ENCODE measurements at places on chromosomes 13 and 19.

DNA sequence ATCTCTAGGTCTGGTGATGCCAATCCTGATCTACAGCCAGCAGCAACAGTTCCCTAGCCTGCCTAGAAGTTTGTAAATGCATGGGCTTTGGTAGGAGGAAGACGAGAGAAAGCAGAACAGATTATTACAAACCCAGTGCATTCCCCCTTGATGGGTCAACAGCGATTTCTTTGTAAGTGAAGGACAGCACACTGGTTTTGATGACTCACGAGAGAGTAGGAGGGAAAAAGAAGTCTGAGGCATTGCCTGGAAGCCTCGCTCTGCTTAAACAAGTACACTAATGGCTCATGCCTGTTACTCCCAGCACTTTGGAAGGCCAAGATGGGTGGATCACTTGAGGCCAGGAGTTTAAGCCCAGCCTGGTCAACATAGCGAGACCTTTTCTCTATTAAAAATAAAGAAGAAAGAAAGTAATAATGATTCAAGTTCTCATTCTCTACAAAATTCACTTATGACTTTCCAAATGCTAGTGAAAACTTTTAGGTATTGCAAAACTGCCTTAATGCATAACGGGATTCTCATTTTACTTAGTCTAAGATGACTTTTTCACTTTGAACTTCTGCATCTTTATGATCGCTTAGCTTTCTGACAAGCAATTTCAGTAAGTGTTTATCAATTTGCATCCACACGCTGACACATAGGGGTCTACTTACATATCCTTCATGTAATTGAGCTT is 47.7 kb upstream of the USPL1 start:
- no peak for DNase-seq

- DNase-seq: no peak
Observed at GRCh38 chr19:10621966-10622365, 3.4 kb upstream of the SLC44A2 start.

GRCh38 chr19:2699413-2700140 is 2.9 kb downstream of the GNG7 start:
- no peak for DNase-seq

DNA sequence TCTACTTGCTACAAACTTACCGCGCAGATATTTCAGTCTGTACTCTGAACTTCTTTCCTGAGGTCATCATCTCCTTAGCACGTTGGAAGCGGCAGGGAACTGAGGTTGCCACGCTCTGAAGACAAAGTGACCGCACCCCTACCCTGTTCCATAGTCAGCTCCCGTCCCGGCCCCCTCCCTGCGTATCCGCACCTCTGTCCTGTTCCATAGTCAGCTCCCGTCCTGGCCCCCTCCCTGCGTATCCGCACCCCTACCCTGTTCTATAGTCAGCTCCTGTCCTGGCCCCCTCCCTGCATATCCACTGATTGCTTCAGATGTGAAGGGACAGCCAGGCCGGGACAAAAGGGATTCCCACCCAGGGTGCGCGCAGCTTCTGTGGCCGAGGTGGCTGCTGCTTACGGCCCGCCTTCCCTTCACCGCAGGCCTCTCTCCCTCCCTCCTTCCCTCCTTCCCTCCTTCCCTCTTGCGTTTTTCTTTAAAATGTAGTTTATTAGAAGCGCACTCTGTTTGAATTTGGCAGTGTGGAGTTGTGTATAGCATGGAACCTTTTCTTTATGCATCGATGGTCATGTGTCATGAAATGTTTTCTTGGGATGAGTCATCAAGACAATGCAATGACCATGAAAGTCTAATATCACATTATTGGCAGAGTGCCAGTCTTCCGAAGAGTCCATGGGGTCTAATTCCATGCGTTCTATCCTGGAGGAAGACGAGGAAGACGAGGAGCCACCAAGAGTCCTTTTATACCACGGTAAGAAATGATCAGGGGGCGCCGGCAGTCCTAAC is 21.9 kb upstream of the NDUFS7 start:
- DNase-seq: no peak

DNA sequence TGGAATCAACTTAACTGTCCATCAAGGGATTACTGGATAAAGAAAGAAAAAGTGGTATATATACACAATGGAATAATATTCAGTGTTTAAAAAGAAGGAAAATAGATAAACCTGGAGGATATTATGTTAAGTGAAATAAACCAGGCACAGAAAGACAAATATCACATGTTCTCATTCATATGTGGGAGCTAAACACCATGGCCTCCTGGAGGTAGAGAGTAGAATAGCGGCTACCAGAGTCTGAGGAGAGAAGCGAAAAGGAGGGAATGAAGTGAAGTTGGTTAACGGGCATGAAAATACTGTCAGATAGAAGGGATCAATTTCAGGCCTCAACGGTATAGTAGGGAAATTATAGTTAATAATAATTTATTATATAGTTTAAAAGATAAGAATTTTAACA is 147.5 kb upstream of the OBI1 start:
- DNase-seq: no peak

DNA sequence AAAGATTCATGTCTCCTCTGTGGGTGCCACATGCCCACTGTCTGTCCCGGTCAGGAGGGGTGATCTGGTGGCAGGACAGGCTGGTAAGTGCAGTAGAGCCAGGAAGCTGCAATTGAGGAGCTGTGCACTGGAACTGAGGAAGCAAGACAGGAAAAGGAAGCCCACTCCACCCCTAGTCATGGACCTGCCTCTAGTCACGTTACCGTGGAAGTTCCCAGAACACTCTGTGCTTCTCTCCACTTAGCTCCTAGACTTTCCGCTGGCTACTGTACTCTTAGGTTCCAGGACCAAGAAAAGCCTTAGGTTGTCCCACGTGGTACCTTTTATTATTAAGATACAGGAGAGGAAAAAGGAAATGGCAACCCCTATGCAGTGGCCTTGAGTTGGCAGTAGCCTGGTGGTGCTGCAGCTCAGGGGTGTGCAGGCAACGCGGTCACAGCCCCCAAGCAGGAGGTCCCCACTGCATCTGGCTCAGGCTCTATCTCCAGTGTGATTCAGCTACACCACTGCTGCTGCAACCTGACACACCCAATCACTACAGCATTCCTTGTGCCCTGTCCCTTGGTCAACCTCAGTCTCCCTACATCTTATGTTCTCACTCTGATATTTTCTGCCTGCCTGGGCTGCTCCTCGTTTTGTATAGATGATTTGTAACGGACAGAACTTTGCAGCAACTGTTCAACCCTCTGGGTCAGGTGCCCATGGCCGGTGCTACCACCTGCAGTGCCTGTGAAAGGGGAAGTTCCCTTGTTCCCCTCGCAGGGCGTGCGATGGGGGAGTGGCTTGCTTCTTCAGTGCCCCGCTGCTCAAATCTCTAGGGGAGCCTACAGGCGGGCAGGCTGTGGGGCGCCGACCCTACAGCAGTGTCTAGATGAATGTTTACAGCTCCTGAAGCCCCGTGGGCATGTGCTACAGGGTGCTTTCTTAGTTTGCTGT is 24.4 kb upstream of the GPR12 start:
- DNase-seq: peak; percentile 13

DNA sequence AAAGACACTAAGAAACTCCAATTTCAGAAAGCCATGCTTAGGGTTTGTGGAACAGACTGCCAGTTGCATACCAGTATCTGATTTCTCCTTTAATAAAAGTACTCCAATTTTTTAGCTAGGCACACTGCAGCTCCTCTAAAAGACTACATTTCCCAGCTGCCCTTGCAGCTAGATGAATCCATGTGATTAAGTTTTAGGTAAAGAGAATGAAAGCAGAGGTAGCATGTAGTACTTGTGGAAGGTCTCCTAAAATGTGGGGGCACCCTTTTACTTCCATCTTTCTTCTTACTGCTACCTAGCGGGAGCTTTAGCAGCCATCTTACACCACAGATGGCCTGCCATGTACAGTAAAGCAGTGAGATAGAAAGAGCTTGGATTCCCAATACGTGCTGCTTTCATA is 33.0 kb upstream of the TSC22D1 start:
- DNase-seq: no peak

GRCh38 chr19:6521718-6522646 is 8.8 kb upstream of the TNFSF9 start:
- DNase-seq: peak; percentile 82

DNA sequence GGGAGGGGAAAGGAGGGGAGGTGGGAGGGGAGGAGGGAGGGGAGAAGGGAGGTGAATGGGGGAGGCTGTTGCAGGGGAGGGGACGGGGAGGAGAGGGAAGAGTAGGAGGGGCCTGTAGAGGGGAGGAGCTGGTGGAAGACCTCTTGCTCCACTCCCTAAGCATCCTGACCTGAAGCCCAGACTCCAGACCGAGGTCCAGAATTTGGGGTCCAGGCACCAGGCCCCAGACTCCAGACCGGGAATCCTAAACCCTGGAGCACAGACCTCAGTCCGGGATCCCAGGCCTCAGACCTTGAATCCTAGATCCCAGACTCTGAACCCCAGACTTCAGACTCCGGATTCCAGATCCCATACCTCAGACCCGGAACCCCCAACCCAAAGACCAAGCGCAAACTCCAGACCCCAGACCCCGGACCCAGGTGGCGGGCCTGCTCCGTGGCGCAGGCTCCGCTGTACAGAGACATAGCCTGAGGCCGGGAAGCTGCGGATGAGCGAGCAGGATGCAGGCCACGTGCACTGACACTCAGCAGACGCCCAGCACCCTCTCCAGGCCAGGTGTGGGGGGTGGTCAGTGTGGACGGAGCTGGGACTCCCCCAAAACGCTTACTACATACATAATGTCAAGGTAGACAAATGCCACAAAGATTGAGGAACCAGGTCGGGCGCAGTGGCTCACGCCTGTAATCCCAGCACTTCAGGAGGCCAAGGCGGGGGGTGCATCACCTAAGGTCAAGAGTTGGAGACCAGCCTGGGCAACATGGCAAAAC is 710 bp upstream of the BTBD2 start:
- DNase-seq: peak; percentile 76

DNA sequence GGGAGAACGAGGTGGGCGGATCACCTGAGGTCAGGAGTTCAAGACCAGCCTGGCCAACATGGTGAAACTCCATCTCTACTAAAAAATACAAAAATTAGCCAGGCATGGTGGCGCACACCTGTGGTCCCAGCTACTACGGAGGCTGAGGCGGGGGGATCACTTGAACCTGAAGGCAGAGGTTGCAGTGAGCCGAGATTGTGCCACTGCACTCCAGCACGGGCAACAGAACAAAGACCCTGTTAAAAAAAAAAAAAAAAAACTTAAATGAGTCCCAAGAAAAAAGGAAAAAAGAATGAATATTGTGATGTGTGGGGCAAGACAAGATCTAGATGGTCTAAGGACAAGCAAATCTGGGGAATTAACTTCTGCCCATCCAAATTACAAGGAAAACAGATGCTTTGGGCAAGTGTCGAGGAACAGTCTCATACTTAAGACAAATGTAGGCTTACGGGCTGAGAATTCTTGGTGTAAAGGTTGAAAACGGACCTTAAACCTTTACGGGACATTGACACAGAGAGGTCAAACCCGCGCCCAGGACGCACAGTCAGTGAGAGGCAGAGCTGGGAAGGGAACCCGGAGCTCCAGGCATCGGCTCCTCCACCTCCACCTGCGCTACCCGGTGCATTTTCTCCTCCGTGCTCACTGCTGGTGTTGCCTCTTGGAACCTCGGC is 656 bp upstream of the ZNF324 start:
- DNase-seq: no peak

DNA sequence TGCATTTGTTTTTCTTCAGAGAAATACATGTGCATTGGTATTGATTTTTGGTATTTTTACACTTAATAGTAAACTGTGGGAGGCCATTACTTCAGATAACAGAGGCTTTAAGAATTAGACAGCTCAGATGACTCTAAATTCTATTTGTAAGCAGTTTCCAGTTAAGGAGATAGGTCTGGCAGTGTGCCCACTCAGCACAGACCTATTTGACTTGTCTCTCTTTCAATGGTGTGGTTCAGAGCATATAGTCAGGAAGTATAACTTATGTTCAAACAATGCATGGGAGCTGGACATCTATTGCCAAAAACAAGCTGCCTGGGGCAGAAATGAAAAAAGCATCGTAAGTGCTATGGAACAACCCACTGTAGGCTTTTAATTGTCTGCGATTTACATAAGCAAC is 370.7 kb downstream of the HS6ST3 start:
- DNase-seq: no peak

GRCh38 chr19:23033721-23034120 is 30.7 kb upstream of the ZNF728 start:
- no peak for DNase-seq

DNA sequence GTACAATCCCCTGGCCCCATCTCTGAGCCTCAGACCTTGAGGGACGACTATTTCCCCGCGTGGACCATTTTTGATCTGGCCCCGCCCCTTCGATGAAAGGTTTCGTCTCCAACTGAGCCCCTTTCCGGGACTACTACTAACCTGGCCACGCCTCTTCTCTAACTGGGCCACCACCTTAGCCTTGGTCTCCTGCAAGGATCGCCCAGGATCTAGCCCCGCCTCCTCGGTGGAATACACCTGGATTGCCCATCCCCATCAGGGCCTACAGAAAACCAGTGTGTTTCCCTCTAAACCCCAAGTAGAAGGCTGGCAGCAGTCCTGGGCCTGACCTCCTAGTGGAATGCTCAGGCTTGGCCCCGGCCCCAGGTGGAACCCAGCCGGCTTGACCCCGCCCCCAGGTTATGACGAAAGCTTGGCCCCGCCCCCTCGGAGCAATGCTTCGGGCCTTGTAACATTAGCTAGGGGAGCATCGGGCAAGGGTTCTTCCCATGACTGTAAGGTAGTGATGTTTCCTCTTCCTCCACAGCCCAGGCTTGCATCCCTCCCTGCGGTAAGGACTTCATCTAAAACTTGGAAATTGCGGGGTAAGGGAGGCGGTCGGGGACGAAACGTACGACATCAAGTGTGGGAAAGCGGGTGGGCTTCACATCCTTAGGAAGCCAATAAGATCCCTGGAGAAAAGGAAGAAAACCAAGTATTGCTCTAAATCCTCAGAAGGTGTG is 9.1 kb downstream of the SPACA6 start:
- DNase-seq: peak; percentile 59
